ENCODE measurements at places on chromosomes 11 and 22. TPM values are rescaled to one million over a fixed set of nuclear protein-coding genes. Genes with fewer than 3 reads are reported as not detected.

DNA sequence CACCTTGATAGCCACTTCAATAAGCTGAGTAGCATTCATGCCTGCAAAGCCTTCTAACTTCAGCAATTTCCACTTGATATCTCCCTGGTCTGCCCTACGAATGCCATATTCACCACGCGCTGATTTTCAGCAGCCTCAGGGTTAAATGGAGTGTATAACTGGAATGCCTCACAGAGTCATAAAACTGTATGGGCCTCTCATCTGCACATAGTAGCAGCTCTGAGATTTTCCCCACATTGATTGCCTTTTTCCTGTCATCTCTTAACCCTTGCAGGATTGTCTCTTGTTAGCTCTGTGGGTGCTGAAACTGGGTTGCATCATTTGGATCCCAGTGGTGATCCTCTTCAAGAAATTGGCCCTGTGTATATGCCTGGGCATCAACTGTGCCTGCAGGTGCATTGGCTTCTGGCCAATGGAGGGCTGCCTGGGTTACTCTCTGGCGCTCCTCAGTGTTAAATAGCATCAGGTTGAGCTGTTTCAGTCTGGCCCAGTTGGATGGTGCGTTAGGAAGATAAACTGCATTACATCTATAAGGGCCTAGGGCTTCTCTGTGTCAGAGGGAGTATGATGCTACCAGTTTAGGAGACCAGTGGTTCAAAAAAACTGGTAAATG is 17.4 kb upstream of the GLYATL1 start:
- no peak for DNase-seq

- no peak for DNase-seq
Measured at GRCh38 chr11:93500759-93501158, 42.4 kb downstream of the SMCO4 start.

DNA sequence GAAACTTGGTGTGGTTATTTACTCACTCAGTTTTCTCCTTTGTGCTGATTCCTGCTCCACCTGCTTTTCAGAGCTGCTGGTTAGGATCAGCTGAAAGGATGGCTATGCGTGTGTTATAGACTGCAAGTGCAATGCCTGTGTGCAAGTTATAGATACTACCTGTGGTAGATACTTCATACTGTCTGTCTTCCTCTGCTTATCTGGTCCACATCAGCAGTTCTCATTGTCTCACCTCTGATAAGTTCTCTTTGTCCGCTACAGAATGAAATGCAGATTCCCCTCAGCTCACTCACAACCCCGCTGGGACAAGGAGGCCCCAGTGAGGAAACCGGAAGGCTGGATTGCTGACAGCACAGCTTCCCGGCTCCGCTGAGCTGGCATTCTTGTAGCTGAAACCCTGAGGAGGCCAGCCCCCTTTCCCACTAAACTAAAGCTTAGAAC is 37.5 kb upstream of the LYVE1 start:
- no peak for DNase-seq

PTPRCAP gene
- 0.82 TPM for total RNA-seq

DNA sequence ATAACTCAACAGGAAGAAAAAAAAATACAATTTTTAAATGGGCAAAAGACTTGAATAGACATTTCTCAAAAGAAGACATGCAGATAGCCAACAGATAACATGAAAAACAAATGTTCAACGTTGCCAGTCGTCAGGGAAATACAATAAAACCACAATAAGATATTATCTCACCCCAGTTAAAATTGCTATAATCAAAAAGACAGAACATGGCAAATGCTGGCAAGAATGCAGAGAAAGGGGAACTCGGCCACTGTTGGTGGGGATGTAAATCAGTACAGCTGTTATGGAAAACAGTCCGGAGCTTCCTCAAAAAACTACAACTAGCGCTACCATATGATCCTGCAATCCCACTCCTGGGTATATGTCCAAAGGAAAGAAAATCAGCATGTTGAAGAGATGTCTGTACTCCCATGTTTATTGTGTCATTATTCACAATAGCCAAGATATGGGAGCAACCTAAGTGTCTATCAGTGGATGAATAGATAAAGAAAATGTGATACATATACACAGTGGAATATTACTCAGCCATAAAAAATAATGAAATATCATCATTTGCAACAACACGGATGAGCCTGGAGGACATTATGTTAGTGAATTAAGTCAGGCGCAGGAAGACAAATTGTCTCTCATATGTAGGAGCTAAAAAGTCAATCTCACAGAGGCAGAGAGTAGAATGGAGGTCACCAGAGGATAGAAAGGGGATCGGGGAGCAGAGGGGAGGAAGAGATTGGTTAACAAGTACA is 12.2 kb upstream of the CYTH4 start:
- no peak for DNase-seq

- DNase-seq: no peak
Measured at GRCh38 chr11:82871646-82872045, 28.6 kb downstream of the PRCP start.

- no peak for DNase-seq
Measured at GRCh38 chr22:42725606-42726355, 5.1 kb upstream of the A4GALT start.

GRCh38 chr11:35036639-35037038 is 102.3 kb upstream of the CD44 start:
- DNase-seq: no peak

POTEH gene
- not detected for total RNA-seq

DNA sequence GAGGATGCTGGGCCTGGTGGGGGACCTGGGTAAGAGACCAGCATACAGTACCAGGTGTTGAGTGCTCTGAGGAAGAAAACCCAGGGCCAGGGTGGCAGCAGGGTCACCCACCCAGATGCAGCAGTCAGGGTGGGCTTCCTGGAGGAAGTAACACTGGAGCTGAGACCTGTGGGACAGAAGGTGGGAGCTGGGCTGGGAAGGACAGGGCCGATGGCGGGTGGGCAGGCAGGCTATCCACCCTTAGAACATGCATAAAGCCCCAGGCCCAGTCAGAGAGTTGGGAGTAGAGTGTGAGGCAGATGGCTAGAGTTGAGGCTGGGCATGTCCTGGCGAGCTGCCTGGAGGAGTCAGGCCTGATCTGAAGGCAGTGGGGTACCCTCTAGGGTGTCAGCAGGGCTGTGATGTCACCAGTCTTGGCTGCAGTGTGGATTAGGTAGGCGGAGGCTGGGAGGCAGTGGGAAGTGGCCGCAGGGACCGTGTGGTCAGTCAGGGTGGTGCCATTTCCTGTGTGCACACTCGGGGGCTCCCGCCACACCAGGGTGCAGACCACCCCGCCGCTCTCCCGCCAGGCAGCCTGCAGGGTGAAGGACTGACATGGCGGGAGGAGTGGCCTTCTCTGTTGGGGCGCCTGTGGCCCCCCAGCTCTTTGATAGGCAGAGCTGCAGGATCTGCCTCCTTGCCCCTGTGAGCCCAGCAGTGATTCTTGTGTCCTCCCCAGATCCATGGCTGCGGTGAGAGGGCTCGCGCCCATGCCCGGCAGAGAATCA is 35.3 kb downstream of the IGHMBP2 start:
- no peak for DNase-seq

- DNase-seq: no peak
Measured at GRCh38 chr11:7032692-7033091, 12.4 kb downstream of the NLRP14 start.

DNA sequence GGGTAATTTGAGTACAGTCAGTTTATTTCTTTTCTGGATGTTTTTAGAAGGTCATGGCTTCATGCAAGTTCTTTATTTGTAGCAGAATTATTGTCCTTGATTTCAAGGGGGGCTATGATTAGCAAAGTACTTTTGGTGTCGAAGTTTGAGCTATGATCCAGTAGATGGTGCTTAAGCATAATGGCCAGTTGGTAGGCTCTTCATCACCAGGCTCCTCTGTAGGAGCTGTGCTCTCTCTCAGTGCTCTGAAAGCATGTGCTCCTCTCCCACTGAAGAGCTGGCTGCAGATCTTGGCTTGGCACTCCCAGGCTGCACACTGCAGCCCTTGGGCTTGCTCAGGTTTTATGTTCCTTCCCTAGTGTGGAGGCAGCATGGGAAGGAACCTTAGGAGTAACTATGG is 852.7 kb downstream of the LUZP2 start:
- DNase-seq: no peak

DNA sequence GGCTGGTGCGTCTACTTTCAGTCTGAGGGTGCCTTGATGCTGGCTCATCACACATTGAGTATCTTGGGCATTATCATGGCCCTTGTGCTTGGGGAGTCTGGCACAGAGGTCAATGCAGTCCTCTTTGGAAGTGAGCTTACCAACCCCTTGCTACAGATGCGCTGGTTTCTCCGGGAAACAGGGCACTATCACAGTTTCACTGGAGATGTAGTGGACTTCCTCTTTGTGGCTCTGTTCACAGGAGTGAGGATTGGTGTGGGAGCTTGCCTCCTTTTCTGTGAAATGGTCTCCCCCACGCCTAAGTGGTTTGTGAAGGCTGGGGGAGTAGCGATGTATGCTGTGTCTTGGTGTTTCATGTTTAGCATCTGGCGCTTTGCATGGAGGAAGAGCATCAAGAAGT is 4.9 kb downstream of the TLCD5 start:
- DNase-seq: no peak

GRCh38 chr11:67006029-67006884 is 16.7 kb upstream of the SYT12 start:
- no peak for DNase-seq

DNA sequence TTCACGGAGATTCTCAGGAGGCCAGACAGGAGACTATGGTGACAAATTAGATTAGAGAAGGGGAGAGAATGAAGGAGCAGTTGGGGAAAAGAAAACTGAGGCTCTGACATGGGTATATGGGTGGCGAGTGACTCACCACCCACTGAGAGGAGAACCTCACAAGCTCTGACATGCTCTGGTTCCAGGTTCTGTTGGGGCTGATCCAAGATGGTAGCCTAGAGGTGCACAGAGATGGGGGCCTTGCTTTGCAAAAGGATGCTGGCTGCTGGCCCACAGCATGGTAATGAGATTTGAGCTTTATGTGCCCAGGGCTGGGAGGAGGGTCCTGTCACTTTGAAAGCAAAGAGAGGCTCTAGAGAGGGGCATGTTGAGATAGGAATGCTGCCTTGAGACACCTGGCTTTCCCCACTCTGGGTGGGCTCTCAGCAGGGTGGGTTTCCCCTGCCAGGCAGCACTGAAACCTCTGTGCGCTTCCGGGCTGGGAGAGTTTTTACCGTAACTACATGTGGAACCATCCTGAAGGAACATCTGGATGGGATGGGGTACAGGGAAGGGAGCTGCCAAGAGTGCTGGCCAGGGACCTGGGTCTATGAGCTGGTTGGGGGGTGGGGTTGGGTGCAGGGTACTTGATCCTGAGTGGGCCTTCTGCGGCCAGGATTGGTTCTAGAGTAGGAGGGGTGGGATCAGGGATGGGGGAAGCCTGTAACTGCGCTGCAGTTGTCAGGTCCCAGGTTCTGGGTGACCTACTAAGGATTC is 1.2 kb upstream of the GRK2 start:
- DNase-seq: no peak

DNA sequence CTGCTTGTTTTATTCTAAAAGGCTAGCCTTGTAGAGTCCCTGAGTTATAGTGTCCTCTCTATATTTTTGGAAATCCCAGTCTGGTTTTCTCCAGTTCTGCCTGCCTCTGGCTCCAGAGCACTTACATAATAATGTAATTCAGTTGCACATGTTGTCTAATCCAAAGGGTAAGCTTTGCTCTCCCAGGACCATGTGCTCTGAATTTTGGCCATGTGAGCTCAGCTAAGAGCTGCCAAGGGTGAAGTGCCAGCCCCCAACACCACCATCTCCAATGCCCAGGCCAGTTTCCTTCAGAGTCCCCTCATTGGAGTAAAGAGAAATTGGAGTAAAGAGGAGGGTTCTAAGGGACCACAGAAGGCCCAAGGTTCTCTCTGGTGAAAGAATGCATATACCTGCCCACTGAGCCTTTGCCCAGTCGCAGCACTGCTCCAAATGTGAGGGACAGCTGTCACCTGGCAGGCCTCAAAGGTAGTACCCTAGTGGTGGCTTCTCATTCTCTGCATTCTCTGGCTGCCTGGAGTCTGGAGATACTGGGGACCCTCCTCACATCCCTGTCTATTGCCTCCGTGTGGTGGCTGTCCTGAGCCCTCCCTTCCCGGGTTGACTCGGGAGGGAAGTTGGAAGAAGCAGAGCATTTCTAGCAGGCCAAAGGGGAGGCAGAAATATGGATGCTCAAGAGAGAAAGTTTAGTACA is 4.9 kb downstream of the CRY2 start:
- DNase-seq: no peak

DNA sequence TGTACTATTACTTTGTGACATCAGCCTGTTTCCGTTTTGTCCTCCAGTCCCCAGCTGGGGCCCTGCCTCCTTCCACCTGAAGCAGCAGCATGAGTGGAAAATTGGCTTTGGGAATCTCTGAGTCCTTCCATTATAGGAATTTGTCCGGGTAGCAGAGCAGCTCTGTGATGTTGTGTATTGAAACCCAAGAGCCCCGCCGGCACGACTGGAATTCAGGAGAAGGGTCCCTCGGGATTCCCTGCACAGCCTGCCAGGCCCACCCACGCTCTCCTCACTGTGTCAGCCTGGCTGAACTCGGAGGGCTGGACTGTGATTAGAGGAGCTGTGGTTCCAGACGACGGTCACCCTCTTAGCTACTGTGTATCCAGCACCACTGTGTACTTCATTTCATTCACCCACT is 18.8 kb upstream of the TSPAN18 start:
- DNase-seq: no peak

BUD13 gene
- total RNA-seq: 30.0 TPM

- no peak for DNase-seq
Measured at GRCh38 chr11:44595006-44595405, 29.5 kb downstream of the CD82 start.

PRODH gene
- total RNA-seq: 1.4 TPM

VSTM5 gene
- not detected for total RNA-seq

All from Panc1 (cell line).